GM23248 (cell line): ENCODE measurements at places on chromosomes 16 and 17.

- DNase-seq = peak; percentile 51
Measured at GRCh38 chr17:81057079-81057730, 22.3 kb downstream of the BAIAP2 start.

- DNase-seq = no peak
Measured at GRCh38 chr16:53428681-53429080, 5.6 kb upstream of the RBL2 start.

DNA sequence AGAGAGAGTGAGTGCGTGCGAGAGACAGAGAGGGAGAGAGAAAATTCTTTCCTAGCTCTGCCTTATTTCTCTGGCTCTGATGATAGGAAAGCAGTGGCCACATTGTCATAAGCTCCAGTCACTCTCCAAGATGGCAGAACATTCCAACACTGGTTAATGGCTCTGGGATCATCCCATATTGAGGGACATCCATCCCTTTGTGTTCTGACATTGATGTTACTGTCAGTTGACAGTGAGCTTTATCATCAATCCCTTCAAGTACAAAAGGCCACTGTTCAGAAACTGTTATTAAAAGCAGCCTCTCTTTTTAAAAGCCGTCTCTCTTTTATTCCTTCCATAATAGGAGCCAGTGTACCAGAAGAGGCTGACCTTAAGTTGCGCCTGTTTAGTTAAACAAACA is 1084.9 kb upstream of the RBFOX1 start:
- DNase-seq = no peak

DNA sequence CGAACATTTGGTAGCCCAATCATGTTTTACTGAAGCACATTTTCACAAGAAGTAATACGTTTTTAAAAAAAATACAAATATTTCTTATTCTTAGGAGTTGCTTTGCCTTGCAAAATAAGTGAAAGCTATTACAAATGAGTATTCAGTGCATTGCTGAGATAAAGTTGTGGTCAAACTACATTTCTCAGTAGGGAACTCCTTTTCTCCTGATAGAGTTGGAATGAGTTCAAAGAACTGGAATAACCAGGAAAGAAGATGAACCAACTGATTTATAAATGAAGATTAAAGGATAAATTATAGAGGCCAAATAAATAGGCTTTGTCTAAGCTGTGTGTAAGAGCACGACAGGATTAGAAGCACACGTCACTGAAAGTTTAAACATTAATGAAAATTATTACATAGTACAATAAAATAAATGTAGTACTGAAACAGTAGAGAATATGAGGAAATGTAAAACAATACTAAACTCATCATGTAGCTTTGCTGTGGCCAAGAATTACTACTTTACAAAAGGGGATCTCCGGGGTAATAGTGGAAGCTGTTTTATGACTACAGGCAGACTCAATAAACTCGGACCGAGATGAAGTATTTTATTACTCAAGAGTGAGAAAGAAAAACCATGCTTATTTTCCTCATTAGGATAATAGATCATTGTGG is 73.6 kb downstream of the KCNJ2 start:
- no peak for DNase-seq

DNA sequence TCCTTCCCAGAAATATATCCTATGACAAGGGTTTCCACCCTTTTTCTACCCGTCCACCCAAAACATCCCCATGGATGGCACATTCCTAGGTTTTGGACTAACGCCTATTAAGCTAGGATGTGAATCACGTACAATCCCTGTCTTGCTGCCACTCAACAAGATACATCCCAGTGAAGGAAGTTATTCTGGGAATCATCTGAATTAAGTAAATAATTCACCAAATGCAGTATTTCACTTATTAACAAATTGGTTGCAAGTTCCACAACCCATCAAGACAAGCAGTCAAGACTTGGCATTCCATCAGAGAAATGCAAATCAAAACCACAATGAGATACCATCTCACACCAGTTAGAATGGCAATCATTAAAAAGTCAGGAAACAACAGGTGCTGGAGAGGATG is 32.1 kb downstream of the ASPA start:
- DNase-seq = no peak
